Aortic smooth muscle cell (primary cell): ENCODE measurements at places on chromosomes 13 and 19. TPM values are rescaled to one million over a fixed set of nuclear protein-coding genes. Genes with fewer than 3 reads are reported as not detected.

The C1QTNF9B gene
- total RNA-seq = not detected in 2 replicates

The RAB3A gene
- 3.4 and 6.6 TPM in 2 replicates for total RNA-seq

The ZNF177 gene
- 1.5 and 1.9 TPM in 2 replicates for total RNA-seq

The RGL3 gene
- 3.7 and 4.2 TPM in 2 replicates for total RNA-seq

The AKAP11 gene
- total RNA-seq = 24.0 and 26.9 TPM in 2 replicates

The RNF126 gene
- total RNA-seq = 10.1 and 16.8 TPM in 2 replicates

The MTUS2 gene
- total RNA-seq = under 0.01 and 0.25 TPM in 2 replicates

The STARD13 gene
- 22.1 and 23.3 TPM in 2 replicates for total RNA-seq
